ENCODE measurements at places on chromosomes 5 and 9.

DNA sequence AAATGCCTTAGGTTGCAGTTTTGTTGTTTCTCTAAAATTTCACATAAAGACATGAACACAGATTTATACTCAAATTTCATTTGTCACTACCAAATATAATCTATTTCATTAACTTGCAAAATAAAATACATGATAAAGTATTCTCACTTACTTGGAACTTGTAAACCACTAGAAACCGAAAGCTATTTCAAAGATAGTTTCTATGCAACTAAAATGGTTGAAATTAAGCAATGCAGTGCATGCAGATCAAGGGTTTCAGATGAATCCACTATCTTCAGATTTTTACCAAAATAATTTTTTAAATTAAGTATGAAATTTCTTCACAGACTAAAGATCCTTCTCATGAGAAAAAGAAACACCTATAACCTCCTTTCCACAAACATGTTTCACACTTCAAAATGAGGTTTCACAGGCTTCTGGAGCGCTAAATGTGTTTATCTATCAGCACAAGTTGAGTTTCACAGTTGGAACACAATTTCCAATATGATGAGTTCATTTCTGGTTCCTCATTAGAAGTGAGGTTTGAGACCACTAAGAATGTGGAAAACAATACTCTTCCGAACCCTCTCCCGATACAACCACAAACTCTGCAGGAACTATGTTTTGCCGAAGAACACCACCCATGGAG is 63.9 kb downstream of the EPB41L4A start:
- no peak for DNase-seq

DNA sequence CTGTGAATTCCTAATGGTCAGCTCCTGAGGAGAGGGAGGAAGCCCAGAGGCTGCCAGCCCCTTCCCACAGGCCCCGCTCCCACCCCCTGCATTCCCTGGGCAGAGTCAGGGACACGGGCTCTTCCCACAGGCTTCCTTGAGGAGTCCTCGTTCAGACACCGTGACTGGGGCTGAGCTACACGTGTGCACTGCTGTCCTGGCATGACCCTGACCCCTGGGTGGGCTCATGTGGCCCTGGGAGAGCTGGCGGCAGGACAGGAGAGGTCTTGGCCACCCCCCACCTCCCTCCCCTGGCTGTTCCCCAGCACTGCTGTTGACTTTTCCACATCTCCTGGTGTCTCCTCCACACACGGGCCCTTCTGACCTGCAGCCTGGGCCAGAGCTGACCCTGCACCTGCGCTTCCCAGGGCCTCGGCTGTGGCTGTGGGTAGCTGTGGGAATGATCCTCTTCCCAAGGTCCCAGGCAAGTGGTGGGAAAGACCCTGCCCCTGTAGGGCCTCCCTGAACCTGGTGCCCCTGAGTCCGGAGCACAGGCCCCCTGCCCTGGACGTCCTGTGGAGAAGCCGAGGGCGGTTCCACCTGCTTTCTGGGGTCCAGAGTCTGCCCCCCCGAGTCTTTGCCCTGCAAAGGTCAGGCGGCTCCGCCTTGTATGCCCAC is 56.5 kb upstream of the NKD2 start:
- DNase-seq = no peak

DNA sequence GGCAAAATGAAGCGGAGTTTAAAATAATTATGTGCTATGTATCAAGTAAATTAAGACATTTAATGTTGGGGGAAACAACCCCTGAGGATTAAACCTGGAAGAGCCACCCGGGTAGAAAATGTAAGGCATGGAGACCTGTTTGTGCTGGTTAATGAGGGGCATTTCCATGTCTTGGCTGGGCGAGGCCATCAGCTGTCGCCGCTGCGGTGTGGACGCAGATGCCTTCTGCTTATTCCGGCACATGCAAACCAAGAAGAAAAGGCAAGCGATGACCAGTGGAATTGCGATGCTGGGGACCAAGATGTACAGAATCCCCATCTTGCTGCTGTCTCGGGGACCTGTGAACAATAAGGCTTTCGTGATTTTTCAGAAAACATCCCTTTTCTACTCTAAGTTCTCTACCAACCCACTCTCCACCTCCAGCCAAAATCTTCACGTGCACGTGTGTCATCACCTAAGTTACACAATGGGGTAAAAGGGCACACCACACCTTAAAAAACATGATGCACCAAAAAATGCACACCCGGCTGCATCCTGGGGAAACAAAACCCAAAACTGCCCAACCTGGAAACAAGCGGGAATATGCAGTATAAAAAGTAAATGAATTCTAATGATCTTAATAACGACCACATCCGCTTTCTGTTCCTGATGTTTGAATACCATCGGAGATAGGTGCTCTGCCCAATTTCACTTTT is 223.5 kb downstream of the ROR2 start:
- DNase-seq = no peak

DNA sequence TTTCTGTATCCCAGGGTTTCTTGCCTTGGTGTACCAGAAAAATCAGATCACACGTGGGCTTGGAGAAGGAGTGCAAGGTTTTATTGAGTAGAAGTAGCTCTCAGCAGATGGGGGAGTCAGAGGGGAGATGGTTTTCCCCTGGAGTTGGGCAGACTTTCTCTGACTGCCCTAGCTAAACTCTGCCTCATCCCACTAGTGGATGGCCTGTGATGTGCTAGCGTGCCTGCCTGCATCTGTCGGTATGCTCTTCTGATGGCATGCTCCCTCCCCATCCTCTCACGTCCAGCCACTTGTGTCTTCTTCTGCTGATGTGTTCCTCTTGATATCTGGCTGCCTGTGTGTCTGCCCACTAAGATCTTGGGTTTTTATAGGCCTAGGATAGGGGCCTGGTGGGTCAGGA is 616.1 kb upstream of the RGMB start:
- DNase-seq = no peak

- no peak for DNase-seq
These were observed 9.1 kb downstream of the SPATA31E1 start for GRCh38 chr9:87891754-87892153.

- DNase-seq = no peak
These were observed 19.8 kb upstream of the TXNDC8 start for GRCh38 chr9:110357505-110357904.

DNA sequence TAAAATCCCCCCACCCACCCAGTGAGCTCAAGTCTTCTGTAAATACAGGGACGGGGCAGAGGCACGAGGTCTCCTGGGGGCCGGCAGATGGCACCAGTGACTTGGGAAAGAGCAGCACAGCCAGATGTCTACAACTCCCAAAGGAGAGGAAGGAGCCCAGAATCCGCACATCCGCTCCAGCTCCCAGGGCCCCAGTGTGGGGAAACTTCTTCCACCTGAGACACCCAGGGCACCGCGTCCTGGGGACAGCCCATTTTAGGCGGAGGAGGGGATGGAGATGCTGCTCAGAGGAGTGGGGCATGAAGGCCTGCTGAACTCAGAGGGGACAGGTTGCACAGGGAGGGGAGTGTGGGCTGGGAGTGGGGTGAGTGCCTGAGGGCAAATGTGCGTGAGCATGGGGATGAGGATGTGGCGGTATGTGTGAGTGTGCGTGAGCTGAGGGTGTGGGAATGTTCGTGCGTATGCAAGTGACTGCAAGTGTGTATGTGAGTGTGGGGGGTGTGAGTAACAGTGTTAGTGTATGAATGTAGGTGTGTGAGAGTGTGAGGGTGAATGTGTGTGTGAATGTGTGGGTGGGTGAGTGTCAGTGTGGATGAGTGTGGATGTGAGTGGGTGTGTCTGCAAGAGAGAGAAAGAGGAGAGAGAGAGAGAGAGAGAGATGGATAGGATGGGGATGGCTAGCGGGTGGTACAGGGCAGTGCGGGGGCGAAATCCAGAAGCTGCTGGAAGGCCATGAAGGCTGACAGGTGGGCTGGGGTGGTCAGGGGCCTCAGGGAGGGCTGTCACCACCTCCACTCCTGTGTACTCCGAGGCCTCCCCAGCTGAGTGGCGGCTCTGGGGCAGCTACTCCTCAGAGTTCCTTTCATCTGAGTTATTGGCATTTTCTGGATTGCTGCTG is 63.5 kb downstream of the DUSP1 start:
- DNase-seq = no peak

DNA sequence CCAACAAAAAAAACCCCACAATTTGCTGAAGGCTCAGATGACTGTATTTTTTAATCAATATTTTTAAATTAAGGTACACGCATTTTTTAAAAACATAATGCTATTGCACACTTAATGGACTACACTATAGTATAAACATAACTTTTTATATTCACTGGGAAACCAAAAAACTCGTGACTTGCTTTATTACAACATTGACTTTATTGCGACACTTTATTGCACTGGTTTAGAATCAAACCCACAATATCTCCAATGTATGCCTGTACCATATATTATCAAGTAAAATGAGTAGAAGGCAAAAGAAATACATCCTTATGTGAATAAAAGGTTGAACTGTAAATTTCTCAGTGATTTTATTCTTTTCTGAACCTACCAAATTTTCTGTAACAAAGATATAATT is 53.7 kb downstream of the RICTOR start:
- DNase-seq = no peak

- DNase-seq = no peak
These were observed 75.9 kb downstream of the TRIO start for GRCh38 chr5:14218897-14219573.

DNA sequence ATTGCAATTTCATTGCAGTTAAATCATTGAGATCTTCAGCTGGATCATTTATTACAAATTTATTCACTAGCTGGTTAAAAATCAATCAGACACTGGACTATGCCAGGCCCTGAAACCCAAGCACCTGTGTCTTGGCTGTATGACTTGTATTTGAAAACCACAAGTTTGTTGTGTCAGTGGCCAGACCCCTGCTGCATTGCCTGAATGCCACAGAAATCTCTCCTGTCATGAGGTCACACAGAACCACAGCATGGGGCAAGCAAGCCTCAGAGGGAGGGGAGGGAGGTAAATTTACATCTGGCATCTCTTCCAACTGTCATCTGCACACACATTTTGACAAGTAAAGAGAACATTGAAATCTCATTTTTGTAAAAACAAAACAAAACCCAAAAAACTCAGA is 90.0 kb downstream of the ARRDC3 start:
- no peak for DNase-seq

GRCh38 chr9:112093147-112093869 is 81.8 kb downstream of the SUSD1 start:
- DNase-seq = no peak

DNA sequence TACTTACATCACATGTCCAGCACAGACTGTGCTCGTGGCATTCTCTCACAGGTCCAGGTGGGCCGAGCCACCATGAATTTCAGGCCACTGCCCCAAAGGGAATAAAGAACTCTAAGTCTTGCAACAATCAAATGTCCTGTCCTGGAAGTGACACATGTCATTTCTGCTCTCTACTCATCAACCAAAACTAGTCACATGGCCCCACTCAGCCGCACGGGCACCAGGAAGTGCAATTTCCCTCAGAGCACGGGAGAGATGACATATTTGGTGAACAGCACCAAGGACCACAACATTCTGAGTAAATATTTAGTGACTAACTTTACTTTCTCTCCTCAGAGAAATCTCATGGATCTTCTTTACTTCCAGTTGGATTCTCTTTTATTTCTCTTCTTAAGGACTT is 131.1 kb upstream of the TUT7 start:
- no peak for DNase-seq

- DNase-seq = no peak
These were observed 166.4 kb downstream of the PAM start for GRCh38 chr5:102921341-102922044.

DNA sequence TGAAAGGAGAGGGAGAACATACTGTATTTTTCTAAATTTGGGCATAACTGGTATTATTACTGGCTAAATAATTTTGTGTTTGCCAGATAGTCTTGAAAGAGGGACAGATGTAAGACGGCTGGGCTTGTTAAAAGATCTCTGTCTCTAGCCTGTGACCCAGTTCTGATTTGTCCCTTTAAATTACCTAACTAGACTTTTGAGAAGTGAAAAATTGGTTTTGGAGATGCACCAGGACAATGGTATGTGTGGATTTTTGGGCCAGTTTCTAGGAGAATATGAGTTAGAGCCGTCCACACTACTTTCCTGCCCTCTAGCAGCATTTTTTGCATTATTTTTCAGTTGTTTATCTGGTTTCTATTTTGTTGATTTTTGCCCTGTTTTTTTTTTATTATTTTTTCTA is 33.5 kb downstream of the LNPEP start:
- no peak for DNase-seq

GRCh38 chr5:27727254-27727653 is 688.9 kb upstream of the CDH9 start:
- no peak for DNase-seq

GRCh38 chr9:112921549-112921948 is 30.9 kb upstream of the SLC46A2 start:
- DNase-seq = no peak

- no peak for DNase-seq
These were observed 31.4 kb upstream of the SARDH start for GRCh38 chr9:133769511-133770075.

DNA sequence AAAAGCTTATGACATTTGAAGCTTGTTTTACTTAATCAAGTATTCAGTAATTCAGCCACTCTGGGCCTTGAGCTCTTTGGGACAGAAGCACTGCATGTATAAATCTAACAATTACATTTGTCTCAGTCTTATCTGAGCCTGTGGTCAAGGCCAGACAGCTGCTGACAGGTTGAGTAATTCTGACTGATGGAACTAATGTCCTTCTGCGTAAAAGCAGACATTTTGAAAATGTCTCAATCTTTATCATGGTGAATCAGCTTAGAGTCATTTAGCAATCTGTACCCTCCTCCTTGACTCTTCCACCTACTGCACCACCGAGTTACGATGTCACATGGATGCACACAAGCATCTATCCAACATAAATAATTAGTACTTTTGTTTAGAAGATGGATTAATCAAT is 400.0 kb downstream of the ARRDC3 start:
- no peak for DNase-seq

- no peak for DNase-seq
These were observed 2.7 kb upstream of the APBA1 start for GRCh38 chr9:69674716-69675438.

DNA sequence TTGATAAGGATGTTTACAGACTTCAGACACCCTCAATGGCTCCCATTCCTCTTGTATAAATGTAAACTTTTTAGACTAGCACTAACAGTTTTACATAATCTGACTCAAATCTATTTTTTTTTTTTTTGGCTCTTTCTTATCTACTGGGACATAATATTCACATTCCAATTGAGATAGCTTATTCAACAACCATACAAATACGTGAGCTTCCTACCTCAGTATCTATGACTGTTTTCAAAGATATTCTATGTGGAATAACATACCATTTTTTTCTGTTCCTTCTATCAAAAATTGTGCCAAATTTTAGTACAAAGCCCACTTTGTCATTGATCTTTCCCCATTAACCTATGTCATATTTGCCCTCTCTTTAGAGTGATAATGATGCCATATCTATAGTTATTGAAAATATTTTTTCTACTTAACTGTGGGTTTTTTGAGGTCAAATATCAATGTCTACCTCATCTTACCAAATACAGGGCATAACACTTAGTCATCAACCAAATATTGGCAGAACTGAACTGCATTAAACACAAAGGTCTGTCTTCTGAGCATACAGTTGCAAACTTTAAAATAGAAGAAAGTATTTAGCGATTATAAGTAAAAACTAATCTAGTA is 482.6 kb downstream of the PTPRD start:
- no peak for DNase-seq

DNA sequence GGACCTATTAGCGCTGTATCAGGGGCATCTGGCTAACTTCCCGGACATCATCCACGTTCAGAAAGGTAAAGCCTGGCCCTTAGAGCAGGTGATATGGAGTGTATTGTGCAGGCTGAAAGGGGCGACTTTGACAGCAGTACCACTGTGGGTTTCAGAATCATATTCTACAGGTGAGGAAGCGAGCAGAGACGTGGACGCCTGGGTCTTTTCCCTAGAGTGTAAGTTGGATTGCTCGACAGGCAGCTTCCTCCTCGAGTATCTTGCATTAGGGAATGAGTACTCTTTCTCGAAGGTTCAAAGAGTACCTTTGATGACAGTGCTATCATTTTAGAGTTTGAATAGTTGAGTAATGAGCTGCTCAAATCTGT is 1.9 kb downstream of the SNX18 start:
- no peak for DNase-seq
